SJSA1 (cell line): ENCODE measurements at places on chromosomes 12 and 14. TPM values are rescaled to one million over a fixed set of nuclear protein-coding genes. Genes with fewer than 3 reads are reported as not detected.

- DNase-seq: no peak
- H3K27me3 ChIP-seq: peaks cover 8% of the 10 kb centered on the region
- no peak overlapping the region for H3K4me3 ChIP-seq
- no peak overlapping the region for H3K27ac ChIP-seq
- no peaks in the 10 kb centered on the region for H3K36me3 ChIP-seq
- H3K4me1 ChIP-seq: no peaks in the 10 kb centered on the region
These were observed 11.1 kb downstream of the KRT85 start for GRCh38 chr12:52356031-52356761.

GRCh38 chr14:22382955-22383354, 206.1 kb downstream of the DAD1 start:
- H3K4me3 ChIP-seq: no peak overlapping the region
- no peaks in the 10 kb centered on the region for H3K36me3 ChIP-seq
- no peak overlapping the region for H3K27ac ChIP-seq
- no peak for DNase-seq
- no peaks in the 10 kb centered on the region for H3K27me3 ChIP-seq

DNA sequence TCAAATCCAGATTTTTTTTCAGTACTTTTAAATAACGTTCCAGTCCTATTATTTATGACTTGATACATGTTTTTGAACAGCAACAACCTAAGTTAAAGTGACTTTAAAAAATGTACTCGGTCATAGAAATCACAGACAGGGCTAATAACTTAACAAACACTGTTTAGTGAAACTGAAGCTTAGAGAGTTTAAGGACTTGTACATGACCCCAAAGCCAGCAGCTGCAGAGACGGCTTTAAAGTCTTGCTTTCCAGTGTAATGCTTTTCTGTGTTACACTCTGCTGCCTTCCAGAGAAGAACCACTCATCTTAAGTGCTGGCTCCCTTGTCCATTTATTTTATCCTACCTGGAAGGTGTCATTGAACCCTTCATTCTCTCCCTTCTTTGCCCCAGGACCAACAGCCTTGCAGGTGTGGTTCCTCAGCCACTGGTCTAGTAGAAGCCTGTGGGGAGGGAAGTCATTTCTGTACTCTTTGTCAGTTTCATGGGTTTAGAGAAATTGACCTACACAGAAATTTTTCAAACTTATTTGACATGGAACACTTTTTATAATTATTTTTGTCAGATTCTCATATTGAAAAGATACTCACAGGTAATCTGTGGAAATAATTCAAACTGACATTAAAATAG, 60.9 kb downstream of the NAV3 start:
- no peak overlapping the region for H3K4me3 ChIP-seq
- no peak for DNase-seq
- H3K27ac ChIP-seq: no peak overlapping the region
- no peaks in the 10 kb centered on the region for H3K36me3 ChIP-seq
- peaks cover 5% of the 10 kb centered on the region; the same call in 1 of the 2 replicates for H3K4me1 ChIP-seq

DNA sequence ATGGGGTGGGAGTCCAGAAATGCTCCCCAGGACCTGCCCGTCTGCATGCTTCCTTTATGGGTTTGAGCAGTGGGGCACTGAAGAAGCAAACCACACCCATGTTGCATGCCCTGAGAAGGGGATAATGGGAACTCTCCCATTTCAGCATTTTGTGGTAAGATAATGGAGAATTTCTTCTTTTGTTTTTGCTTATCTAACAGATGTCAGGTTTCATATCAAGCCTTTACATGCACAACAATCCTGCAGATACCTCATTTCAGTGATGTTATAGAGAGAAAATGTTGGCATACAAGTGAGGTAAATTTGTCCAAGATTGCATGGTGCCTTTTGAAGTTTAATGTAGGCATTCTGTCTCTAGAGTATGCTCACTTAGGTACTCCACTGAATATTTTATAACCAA, 177.0 kb downstream of the ALX1 start:
- DNase-seq: no peak
- no peak overlapping the region for H3K27ac ChIP-seq
- H3K36me3 ChIP-seq: no peaks in the 10 kb centered on the region
- no peaks in the 10 kb centered on the region for H3K27me3 ChIP-seq

- no peaks in the 10 kb centered on the region for H3K36me3 ChIP-seq
- DNase-seq: peak; percentile 76
- no peaks in the 10 kb centered on the region for H3K27me3 ChIP-seq
- H3K27ac ChIP-seq: peak overlapping the region; percentile 62
- H3K4me3 ChIP-seq: no peak overlapping the region
- peaks cover 30% of the 10 kb centered on the region for H3K4me1 ChIP-seq
These were observed 37.1 kb upstream of the FOXJ2 start for GRCh38 chr12:7995266-7995963.

DNA sequence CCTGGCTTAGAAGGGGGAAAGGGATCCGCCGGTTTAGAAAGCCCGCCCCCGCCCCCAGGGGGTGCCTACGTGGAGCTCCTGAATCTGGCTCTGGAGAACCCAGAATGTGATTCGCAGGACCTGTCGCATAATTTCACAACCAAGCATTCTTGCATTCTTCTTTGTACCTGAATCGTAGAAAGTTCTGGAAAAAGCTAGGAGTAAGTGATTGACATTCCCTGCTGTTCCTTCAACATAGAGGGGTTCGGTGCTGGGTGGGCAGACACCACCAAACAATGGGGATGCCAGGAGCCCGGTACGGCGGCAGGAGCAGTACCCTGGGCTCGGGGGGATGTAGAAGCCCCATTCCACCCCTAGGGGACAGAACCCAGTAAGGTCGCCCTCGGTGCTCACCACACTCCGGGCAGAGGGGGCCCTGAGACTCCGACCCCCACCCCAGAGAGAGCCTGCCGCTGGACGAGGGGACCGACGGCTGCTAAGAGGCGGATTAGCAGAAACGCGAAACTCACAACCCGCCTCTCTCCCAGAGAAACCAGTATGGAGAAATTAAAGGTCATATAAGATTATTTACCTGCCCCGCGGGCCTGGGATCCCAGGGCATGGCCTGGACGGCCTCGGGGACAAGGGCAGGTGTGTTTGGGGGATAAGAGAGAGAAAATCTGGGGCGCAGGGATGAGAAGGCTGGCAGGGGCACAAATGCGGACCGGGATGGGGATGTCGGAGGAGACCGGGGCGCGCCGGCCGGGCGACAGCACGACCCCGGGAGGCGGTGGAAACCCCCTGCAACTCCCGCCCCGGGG, 520 bp downstream of the CSRP2 start:
- peaks cover 5% of the 10 kb centered on the region; the same call in 1 of the 2 replicates for H3K36me3 ChIP-seq

- H3K27me3 ChIP-seq: no peaks in the 10 kb centered on the region
- H3K27ac ChIP-seq: peak overlapping the region; percentile 50
- peak; percentile 98 for DNase-seq
- H3K4me1 ChIP-seq: peaks cover 26% of the 10 kb centered on the region
These were observed 41.8 kb downstream of the R3HDM2 start for GRCh38 chr12:57389033-57389432.

GRCh38 chr12:49232940-49233841, 31.7 kb upstream of the TUBA1C start:
- no peak overlapping the region for H3K4me3 ChIP-seq
- peaks cover 11% of the 10 kb centered on the region for H3K4me1 ChIP-seq
- no peaks in the 10 kb centered on the region for H3K36me3 ChIP-seq
- no peaks in the 10 kb centered on the region for H3K27me3 ChIP-seq
- H3K27ac ChIP-seq: no peak overlapping the region
- DNase-seq: no peak

DNA sequence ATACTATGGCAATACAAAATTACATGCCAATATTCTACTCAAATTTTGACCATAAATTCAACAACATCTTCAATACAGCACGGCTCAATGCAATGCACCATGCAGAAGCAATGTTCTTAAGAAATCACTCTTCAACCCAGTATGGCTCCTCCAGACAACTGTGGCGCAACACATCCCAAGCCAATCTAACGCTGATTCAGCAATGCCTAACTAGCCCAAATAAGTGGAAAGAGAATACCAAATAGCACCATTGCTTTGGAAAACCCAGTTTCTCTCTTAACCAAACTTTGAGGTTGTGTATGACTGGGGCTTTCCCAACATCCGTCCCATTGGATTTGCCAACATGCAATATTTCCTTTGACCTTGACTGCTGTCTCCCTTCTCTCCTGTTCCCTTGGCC, 211.1 kb upstream of the TBX3 start:
- DNase-seq: no peak
- H3K4me1 ChIP-seq: no peaks in the 10 kb centered on the region
- H3K27me3 ChIP-seq: no peaks in the 10 kb centered on the region

- no peak overlapping the region for H3K27ac ChIP-seq
- H3K4me1 ChIP-seq: peaks cover 47% of the 10 kb centered on the region
- no peak overlapping the region for H3K4me3 ChIP-seq
- no peaks in the 10 kb centered on the region for H3K36me3 ChIP-seq
These were observed 56.2 kb downstream of the VWF start for GRCh38 chr12:6068227-6068626.

DNA sequence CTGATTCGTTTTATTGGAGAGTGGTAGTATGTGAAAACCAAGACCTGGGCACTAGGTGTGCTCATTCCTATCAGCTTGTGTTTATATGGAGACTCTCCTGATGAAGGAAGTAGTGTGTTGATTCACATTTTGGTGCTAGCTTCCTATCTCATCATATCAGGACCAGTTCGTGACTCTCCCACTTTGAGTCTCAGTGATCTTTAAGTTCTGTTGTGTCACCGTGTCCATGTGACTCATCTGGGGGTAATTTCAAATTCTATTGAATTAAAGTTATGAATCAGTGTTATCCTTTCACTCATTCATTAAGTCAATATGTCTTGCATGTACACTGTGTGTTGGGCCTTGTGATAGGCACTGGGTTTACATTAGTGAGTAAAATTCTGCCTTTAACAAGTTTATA, 180.2 kb downstream of the CACNA1C start:
- no peaks in the 10 kb centered on the region for H3K36me3 ChIP-seq
- no peaks in the 10 kb centered on the region for H3K27me3 ChIP-seq
- no peak for DNase-seq

DNA sequence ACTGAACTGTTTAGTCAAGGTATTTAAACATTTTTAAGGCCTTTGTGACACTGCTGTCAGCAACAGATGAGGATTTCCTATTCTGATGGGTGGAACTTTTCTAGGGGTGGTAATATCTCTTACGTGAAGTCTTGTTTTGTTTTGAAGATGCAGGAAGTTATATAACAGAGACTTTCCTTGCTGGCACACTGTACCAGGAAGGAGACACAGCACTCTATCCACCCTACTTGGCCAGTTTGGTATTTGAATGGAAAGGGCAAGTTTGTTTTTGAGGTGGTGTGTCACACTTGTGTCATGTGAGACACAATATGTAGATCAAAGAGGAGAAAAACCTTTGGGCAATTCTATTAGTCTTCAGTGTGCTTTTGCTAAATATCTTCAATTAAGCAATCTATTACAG, 51.6 kb upstream of the SRP54 start:
- H3K27ac ChIP-seq: no peak overlapping the region
- H3K36me3 ChIP-seq: no peaks in the 10 kb centered on the region
- no peak overlapping the region for H3K4me3 ChIP-seq
- DNase-seq: no peak
- no peaks in the 10 kb centered on the region for H3K4me1 ChIP-seq
- H3K27me3 ChIP-seq: no peaks in the 10 kb centered on the region

DNA sequence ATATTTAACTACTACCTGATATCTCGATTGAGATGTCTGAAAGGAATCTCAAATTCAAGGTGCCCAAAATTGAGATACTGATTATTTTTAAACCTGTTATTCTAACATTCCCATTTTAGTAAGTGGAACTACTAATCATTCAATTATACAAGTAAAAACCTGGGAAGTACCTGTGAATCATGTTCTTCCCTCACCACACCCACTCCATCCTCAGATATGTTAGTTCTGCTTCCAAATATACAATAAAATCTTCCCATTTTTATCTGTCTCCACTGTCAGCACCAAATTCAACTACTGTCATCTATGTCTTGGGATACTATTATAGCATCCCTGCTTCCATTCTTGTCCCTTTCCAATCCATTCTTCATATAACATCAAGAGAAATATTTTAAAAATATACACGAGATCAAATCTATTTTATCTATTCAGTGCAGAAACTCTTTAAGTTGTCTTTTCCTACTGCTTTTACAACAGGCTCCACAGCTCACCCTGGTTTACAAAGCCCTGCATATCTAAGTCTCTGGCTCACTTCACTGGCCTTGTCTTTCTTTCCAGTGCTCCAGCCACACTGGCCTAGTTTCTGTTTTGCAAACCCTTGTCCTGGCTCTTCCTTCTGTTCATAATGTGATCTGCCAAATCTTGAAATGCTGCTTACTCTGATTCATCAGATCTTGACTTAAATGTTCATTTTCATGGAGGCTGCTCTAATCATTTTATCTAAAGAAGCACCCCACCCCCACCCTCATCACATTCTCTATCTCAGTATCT, 122.3 kb downstream of the PTPRR start:
- H3K27ac ChIP-seq: no peak overlapping the region
- H3K36me3 ChIP-seq: no peaks in the 10 kb centered on the region
- DNase-seq: no peak
- H3K27me3 ChIP-seq: no peaks in the 10 kb centered on the region
- H3K4me3 ChIP-seq: no peak overlapping the region
- no peaks in the 10 kb centered on the region for H3K4me1 ChIP-seq

DNA sequence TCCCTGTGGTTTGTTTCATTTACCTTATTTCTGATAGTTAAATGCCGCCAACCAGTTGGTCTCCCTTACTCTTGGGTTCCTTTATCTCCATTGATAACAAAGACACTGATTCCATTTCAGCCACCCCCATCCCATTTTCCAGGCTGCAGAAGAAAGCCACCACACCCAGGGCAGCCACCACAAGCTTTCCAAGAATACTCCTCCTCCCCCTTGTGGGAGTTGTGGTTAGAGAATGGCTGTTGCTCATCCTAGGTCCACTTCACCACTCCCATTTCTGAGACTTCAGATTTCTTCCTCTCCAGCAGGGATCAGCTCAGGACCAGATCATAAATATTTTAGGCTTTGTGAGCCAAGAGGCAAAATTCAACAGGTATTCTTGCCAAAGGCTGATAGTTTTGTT, 73.9 kb downstream of the ANO4 start:
- H3K27ac ChIP-seq: no peak overlapping the region
- no peaks in the 10 kb centered on the region for H3K27me3 ChIP-seq
- no peaks in the 10 kb centered on the region for H3K36me3 ChIP-seq
- no peak overlapping the region for H3K4me3 ChIP-seq
- DNase-seq: peak; percentile 11
- H3K4me1 ChIP-seq: no peaks in the 10 kb centered on the region

The KRT4 gene
- total RNA-seq: not detected in 2 replicates

The GZMB gene
- 0.26 TPM in 1 of 2 replicates, not detected in the other for total RNA-seq

The LUM gene
- 505 and 812 TPM in 2 replicates for total RNA-seq

The TAS2R13 gene
- 0.13 and 1.2 TPM in 2 replicates for total RNA-seq

The GUCY2C gene
- not detected in 2 replicates for total RNA-seq

The HCAR3 gene
- not detected in 2 replicates for total RNA-seq
